Breast epithelium (tissue), 4 donors: ENCODE measurements at places on chromosomes 4 and X. TPM values are rescaled to one million over a fixed set of nuclear protein-coding genes. Genes with fewer than 3 reads are reported as not detected.

DNA sequence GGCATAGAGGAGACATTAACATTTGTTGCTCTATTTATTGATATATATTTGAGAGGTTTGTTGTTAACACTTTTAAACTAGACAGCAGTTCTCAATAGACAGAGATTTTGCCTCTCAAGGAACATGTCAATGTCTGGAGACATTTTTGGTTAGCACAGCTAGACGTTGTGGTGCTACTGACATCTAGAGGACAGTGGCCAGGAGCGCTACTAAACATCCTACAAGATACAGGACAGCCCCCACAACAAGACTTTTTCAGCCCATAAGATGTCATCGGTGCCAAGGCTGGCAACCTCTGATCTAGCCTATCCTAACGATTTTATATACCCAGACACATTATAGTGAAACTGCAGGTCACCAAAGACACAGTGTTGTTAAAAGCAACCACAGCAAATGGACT lies 18.4 kb upstream of the CTSO start:
- DNase-seq, result no peak

DNA sequence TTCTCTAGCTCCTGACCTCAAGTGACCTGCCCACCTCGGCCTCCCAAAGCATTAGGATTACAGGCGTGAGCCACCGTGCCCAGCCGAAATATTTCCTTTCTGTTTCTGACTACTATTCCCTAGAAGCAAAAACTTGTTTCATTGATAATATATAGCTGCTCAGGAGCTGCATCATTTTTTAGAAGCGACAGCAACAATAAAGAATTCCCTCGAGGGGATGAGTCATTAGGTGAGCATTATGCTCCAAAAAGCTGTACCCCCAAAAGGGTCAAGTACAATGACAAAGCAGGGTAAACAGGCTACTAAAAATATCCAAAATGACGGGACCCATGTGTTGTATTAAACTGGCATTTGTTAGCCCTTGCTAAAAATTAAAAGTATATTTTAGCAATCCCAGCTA lies 67.0 kb downstream of the RBM47 start:
- DNase-seq, result no peak

- DNase-seq, result no peak
Observed at GRCh38 chrX:39144323-39144722, 343.1 kb downstream of the MID1IP1 start.

Gene HS3ST1
- 3.6 TPM for total RNA-seq

DNA sequence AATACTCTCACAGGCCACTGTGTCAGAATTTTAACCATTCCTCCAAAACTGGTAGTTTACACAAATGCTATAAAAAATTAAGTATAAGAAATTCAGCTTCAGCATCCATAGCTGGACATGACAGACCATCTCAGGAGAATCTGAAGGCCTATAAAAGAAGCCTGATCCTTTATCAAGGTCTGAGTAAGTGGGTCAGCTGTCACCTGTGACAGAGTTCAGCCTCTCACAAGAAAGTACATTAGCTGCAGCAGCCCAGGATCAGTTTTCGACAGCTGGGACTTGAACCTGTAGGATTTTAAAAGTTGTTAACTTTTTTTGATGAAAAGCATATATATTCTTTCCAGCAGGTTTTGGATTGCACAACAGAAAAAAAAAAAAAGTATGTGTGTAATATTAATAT lies 60.7 kb downstream of the PPP3CA start:
- DNase-seq, result no peak

GRCh38 chr4:182147391-182147790 lies 95.8 kb upstream of the TENM3 start:
- no peak for DNase-seq

DNA sequence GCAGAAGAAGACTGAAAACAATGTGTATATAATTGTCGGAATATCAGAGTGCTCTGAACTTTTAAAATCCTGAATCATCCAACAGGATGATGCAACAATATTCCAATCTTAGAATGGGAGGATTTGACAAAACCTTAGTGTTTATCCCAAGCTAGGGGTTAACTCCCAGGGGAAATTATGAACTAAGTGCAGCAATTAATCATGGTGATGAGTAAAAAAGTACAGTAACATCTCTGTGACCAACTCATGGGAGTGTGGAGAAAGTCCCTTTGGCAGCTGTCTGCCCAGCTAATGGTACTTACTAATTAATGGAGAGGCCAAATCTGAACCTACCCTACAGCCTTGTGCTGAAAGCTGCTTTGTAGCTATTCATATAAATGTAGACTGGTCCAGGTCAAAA lies 257.6 kb upstream of the DDX53 start:
- DNase-seq, result no peak

GRCh38 chrX:41043196-41043595 lies 42.0 kb upstream of the USP9X start:
- no peak for DNase-seq

GRCh38 chrX:63581398-63581797 lies 203.6 kb downstream of the ARHGEF9 start:
- no peak for DNase-seq

- DNase-seq, result no peak
Observed at GRCh38 chr4:169084954-169085353, 74.9 kb upstream of the CBR4 start.
